ENCODE measurements at places on chromosomes 7 and 10.

GRCh38 chr7:16657656-16658279 lies 11.8 kb downstream of the BZW2 start:
- no peak for DNase-seq

GRCh38 chr7:83211685-83212084 lies 49.0 kb upstream of the PCLO start:
- DNase-seq = no peak

DNA sequence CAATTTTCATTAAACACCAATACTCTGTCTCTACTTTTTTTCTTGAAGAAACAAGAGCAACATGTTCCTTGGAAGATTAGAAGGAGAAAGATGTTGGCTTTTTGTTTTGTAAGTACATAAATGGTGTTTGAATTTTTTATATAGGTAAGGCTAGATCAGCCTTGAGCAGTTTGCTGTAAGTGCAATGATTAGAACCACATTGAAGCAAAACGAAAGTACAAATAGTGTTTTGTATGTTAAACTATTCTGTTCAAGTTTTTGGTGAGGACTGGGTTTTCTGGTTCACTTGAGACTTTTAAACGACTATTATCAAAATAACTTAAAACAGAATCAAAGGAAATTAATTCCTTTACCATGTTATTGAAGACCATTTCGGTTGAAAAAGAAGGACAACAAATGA lies 162.9 kb upstream of the NRP1 start:
- DNase-seq = no peak

GRCh38 chr10:78540355-78541076 lies 506.9 kb downstream of the RPS24 start:
- no peak for DNase-seq
